ENCODE measurements at places on chromosomes 1 and 21.

DNA sequence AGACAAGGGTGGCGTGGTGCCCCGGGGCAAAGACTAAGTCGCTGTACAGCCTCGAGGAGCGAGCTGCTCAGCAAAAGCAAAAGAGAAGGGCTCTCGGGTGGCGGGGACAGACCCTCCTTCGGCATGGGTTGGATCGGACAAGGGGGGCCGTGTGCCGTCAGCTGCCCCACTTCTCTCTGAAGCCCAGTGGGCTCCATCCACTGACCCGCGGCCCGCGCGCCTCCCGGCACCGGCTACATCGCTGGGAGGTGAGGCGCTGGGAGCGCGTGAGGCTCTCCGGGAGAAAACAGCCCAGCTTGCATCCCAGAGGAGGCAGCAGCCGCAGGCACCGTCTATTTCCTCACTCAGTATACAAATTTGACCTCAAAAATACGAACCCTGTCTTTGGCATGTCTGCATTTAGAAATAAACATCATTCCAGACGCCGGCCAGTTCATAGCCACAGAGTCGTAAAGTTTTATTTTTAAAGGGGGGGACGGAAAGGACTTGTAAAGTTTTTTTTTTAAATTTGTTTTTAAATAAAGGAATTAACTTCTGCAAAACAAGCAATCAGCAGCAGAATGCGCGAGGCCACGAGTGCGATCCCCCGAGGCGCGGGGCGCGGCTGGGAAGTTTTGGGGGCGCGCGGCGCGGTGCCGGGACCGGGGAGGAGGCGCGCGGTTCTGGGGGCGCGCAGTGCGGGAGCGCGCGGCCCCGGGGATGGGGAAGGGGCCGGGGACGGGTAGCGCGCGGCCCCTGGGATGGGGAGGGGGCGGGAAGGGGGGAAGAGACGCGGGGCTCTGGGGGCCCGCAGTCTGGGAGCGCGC, 689 bp upstream of the GPR137B start:
- peak; percentile 38 for DNase-seq

DNA sequence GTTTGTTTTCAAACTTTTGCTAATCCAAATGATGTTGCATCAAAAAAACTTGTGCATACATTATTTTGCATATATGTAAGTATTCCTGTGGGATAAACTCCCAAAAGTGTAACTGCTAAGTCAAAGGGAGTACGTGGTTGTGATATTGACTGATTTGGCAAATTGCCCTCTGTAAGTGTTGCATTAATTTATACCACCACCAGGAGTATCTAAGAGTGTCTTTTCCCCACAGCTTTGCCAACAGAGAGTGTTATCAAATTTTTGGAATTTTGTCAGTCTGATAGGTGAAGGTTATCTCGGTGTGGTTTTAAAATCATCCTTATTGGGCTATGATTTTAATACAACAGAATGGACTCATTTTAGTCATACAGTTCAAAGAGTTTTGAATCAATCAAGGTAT, 30.1 kb upstream of the PARP1 start:
- peak; percentile 25 for DNase-seq

GRCh38 chr1:98480271-98480670, 181.2 kb upstream of the SNX7 start:
- DNase-seq, result no peak

DNA sequence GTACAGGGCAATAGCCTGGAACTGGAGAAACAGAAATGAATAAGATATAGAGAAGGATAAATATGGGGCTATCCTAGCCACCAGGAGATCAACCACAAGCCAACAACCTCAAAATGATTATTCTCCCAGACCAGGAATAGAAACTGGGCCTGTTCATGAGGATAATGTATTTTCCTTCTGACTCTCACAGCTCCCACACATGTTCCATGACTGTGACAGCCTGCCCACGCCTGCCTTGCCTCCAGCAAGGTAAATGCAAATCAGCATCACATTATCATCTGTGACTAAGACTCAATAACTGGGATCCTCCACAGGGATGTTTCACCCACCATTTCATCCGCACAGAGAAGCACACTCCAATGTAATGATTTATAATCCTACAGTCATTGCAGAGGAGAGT, 3.3 kb downstream of the ENSA start:
- DNase-seq, result no peak

- no peak for DNase-seq
Observed at GRCh38 chr1:5389101-5389885, 602.9 kb downstream of the NPHP4 start.

DNA sequence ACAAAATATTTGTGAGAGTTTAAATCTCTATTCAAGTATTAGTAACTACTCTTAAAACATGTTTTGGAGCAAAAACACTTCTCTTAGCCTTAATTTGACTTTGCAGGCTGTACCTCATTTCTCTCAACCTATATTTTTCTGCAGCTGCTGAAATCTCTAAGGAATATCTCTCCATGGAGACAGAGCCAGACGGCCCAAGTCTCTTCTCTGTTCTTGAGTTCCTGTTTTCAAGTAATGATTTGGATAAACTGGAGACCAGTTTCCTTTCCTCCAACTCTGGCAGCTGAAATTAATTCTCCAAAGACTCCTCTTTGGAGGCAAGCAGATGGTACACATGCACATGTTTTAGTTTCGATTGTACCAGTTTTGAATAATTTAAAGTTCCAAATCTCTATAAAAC, 659.7 kb upstream of the NEGR1 start:
- DNase-seq, result no peak

- no peak for DNase-seq
Observed at GRCh38 chr1:66035616-66036245, 243.0 kb downstream of the PDE4B start.

GRCh38 chr1:157369808-157370521, 182.3 kb downstream of the FCRL5 start:
- DNase-seq, result peak; percentile 48

GRCh38 chr21:43578677-43579303, 80.5 kb downstream of the HSF2BP start:
- no peak for DNase-seq

GRCh38 chr1:157880621-157881020, 39.0 kb upstream of the CD5L start:
- DNase-seq, result no peak

DNA sequence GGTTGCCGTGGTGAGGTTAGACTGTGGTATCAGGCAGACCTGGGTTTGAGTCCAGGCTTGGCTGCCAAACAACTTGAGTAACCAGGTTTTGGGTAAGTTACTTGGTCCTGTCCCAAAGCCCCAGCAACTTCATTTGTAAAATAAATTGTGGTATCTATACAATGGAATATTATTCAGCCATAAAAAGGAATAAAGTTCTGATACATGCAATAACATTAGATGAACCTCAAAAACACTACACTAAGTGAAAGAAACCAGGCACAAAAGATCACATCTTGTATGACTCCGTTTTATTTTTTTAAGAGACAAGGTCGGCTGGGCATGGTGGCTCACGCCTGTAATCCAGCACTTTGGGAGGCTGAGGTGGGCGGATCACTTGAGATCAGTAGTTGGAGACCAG, 16.4 kb upstream of the MIXL1 start:
- no peak for DNase-seq

GRCh38 chr21:26077521-26077920, 93.0 kb downstream of the APP start:
- peak; percentile 86 for DNase-seq

DNA sequence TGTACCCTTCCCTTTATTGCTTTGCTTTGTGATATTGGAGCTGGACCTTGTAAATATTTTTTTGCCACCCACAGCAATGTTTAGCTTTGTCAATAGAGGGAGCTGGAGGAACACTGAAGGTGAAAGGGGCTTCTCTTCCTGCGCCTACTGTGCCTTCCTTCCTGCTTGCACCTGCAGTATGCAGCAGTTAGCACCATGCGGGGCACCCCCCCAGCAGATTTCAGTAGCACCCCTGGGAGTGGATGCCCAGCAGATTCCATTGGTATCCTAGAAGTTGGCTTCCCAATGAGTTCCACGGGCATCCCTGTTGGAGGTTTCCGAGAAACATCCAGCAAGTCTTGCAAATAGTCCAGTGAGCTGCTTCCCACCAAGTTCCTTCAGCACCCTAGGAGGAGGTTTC, 25.6 kb downstream of the S100A10 start:
- DNase-seq, result peak; percentile 58

GRCh38 chr1:19735440-19736127, 64.1 kb downstream of the TMCO4 start:
- DNase-seq, result peak; percentile 87

DNA sequence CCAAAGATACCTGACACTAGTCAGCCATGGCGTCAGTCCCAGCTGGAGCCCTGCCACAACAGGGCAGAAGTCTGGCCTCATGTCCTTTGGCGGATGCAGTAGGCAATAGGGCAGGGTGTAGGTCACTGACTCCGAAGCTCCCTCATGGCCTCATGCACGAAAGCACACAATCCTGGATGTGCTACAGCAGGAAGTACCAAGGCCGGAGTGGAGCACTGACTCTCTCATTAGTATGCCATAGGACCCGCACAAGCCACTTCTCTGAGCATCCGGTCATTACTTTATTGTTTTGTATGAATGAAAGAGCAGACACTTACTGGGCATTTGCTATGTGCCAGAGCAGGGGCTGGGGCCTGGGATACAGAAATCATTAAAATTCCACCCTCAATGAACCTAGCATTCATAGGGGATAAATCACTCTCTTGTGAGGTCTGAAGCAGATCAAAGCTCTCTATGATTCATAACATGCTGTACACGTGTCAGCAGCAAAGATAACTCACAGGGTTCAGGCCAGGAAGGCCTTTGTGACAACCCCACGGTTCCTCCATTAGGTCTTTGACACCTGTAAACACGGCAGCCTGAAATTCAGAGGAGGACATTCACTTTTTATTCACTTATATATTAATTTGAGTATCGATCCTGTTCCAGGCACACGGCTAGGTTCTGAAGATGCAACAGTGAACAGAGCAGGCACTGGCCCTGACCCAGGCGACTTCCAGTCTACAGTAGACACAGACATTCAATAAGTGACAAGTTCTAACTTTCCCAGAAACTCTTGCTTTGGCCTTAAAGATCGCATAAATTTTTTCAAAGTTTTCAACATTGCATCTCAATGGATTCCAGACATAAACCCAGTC, 357.9 kb upstream of the USP24 start:
- DNase-seq, result peak; percentile 80

DNA sequence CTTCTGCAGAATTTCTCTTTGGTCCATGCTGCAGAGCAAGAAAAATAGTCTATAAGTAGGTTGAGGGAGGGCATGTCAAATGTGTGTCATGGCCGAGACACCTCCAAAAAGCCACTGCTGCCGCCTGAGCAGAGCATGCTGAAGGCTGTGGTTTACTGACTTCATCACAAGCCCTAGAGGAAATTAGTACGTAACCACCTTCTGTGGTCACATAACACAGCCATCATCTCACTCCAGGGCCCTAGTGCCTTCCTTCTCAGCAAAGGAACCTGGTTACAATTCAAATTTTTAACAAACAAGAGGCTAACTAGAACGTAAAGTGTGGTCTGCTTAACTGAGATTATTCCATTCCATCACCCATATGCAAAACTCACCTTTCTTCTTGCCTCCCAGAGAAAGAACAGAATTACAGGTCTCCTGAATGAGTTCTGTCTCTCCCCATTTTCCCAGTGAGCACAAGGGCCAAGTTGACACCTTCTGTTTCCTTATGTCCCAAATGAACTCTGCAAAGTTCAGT, at the start of gene PTPN22:
Gene PTPN22, minus strand, starts transcription at position 116 of the 517 bp plus-strand sequence.
- peak; percentile 85 for DNase-seq

DNA sequence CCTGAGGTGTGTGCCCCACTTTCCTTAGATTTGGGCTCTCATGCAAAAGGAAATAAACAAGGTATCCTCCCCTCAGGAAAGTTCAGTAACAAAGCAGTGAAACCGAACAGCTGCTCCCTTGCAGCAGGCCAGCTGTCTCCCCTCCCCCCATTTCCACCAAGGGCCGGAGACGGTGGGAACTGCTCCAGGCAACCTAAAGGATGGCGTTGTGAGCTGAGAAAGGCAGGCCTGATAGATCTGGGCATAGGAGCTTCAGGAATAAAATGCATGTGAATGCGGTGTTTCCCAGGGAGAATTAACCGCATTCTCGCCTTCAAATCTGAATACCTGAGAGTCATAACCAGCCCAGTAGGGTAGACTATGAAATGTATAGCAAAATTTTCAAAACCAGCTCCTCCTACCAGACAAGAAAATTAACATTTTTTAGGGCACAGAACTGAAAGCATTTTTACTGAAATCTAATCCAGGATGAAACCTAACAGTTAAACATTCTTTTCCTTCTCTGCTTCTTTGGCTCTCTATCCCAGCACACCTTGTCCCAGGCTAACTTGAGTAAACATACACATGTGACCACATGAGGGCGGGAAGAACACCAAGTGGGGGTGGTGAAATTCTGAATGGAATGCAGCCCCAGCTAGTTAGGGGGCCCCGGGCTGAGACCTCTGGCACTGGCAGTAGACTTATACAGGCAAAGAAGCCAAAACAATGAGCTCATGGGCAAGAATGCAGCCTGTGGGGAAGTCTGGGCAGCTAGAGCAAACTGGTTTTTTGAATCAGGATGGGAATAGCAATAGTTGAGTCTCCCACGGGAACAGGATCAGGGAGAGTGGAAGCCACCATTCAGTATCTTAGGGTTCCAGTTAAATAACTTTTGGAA, 11.5 kb downstream of the MCL1 start:
- peak; percentile 99 for DNase-seq

GRCh38 chr21:45309987-45310381, 22.3 kb upstream of the POFUT2 start:
- DNase-seq, result no peak

GRCh38 chr1:116433275-116434257, 60.5 kb downstream of the ATP1A1 start:
- peak; percentile 67 for DNase-seq

DNA sequence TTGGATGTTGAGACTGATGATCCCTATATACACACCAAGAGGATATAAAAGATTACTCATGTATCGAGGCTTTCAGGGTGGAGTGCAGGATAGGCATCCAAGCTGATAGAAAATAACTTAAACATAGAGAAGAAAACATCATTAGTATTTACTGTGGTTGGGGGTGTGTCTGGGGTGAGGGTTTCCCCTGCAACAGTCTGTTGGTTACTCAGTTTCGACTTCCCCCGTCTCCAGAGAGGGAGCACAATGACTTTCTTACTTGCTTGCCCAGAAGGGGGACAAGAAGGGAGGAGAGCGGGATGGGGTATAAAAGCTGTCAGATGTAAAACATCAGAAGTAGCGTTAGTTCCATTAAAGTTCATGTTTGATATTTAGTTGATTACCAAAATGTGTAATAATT, 717.4 kb upstream of the ZP4 start:
- DNase-seq, result no peak

- peak; percentile 55 for DNase-seq
Observed at GRCh38 chr1:111364690-111365089, 62.8 kb downstream of the OVGP1 start.

- no peak for DNase-seq
Observed at GRCh38 chr1:26098602-26099001, 13.0 kb upstream of the PDIK1L start.

Data from LHCN-M2 (cell line).